ENCODE measurements at places on chromosomes 16 and 17. TPM values are rescaled to one million over a fixed set of nuclear protein-coding genes. Genes with fewer than 3 reads are reported as not detected.

GRCh38 chr16:82626791-82627261, at the start of gene CDH13:
TSS of gene CDH13 (plus strand) at chr16:82626969.
- DNase-seq = no peak

DNA sequence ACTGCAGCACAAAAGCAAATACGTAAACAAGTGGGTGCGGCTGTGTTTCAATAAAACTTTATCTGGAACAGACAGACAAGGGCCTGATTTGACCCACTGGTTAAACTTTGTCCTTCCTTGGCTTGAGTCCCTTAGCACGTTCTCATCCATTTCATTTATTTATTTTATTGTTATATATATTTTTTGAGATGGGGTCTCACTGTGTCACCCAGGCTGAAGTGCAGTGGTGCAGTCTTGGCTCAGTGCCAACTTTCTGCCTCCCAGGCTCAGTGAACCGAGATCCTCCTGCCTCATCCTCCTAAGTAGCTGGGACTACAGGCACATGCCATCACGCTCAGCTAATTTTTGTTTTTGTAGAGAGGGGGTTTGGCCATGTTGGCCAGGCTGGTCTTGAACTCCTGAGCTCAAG, 64.3 kb downstream of the MYH11 start:
- no peak for DNase-seq

GRCh38 chr16:50238868-50239301, 27.5 kb upstream of the ADCY7 start:
- DNase-seq = no peak

DNA sequence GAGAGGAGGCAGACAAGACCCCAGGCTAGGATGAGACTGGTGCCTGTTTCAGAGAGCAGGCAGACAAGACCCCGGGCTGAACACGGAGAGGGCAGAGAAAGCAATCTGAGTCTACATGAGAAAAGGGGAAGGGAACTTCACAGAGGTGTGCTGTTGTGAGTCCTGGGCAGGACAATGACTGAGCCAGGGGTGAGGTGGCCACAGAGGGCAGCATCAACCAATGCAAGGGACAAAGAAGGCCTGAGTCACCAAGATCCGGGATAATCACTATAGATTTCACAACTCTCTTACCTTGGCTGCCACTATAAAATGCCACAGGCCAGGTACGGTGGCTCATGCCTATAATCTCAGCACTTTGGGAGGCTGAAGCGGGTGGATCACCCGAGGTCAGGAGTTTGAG, 89.0 kb downstream of the SLC39A11 start:
- DNase-seq = no peak

DNA sequence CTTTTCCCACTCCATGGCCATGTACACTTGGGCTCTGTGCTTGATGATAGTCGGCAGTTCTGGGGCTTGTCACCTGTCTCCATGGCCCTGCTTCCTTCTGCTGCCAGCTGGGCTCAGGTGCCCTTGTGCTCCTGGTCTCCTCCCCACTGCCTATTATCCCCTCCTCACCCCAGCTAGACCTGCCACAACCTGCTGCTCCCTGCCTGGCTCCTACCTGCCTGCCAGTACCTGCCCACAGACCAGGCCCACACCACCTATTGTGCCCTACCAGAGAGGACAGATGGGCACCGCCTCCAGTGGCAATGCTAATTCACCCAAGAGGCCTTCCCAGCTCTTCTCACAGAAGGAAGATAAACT, 538 bp upstream of the RAPGEFL1 start:
- no peak for DNase-seq

DNA sequence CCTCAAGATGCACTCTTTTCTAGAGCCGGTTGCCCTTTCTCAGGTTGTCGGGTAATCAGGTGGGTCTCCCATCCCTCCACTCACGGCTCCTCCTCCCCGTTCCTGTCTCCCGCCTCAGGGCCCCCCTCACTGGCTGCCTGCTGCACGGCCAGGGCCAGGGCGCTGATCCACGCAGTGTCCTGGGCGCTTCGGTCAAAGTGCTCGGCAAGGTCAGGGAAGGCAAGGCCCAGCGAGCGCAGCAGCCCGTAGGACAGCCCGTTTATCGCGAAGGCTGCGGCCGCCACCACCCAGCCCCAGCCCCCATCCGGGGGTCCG, 753 bp downstream of the SLC16A11 start:
- DNase-seq = no peak

- DNase-seq = no peak
Measured at GRCh38 chr17:65158622-65159021, 21.5 kb downstream of the RGS9 start.

GRCh38 chr17:74176546-74177001, 26.9 kb upstream of the RPL38 start:
- no peak for DNase-seq

GRCh38 chr16:88869673-88869980, 3.2 kb upstream of the PABPN1L start:
- no peak for DNase-seq

GRCh38 chr16:8686879-8687278, 12.5 kb downstream of the ABAT start:
- no peak for DNase-seq

GRCh38 chr16:85555719-85556455, 57.2 kb upstream of the GSE1 start:
- DNase-seq = no peak

GRCh38 chr17:70307430-70308225, 138.3 kb downstream of the KCNJ2 start:
- no peak for DNase-seq

DNA sequence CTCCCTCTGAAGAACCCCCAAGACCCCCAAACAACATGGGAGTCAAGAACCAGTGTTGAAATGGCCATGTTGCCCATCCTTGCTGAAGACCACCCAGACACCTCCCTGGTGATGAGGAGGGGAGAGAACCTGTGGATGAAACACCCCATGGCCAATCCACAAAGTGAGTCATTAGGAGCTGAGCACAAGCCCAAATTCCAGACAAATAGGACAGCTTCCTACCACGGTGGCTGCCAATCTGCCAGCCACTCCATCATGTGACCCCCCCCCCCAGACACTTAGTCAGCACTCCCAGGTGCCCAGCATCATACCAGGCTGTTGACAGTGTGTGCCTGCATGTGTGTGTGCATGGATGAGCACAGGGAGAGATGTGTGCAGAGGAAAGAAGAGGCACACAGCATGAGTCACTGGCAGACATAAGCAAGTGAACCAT, 26.4 kb upstream of the RPL38 start:
- no peak for DNase-seq

The CRISPLD2 gene
- 6.0 TPM for polyA plus RNA-seq

The SMIM5 gene
- 9.2 TPM for polyA plus RNA-seq

The HLF gene
- polyA plus RNA-seq = 4.9 TPM

The CA7 gene
- polyA plus RNA-seq = not detected

The NATD1 gene
- 20.1 TPM for polyA plus RNA-seq

The NR1D1 gene
- polyA plus RNA-seq = 5.7 TPM

The KRT32 gene
- polyA plus RNA-seq = not detected
